Aortic smooth muscle cell (primary cell): ENCODE measurements at places on chromosomes 7 and 10. TPM values are rescaled to one million over a fixed set of nuclear protein-coding genes. Genes with fewer than 3 reads are reported as not detected.

TMEM106B gene
- total RNA-seq = 50.5 and 80.1 TPM in 2 replicates

MLXIPL gene
- under 0.01 TPM in 1 of 2 replicates, not detected in the other for total RNA-seq

PIK3CG gene
- total RNA-seq = 0.12 and 0.26 TPM in 2 replicates

GHRHR gene
- not detected in 2 replicates for total RNA-seq

ARMC3 gene
- under 0.01 TPM in 1 of 2 replicates, not detected in the other for total RNA-seq

SPDYE2 gene
- total RNA-seq = not detected in 2 replicates

TMEM225B gene
- 0.62 and 2.4 TPM in 2 replicates for total RNA-seq

CCL24 gene
- not detected in 2 replicates for total RNA-seq

CDH23 gene
- 0.12 and 0.26 TPM in 2 replicates for total RNA-seq

ENO4 gene
- 0.19 and 0.26 TPM in 2 replicates for total RNA-seq

ACSL5 gene
- total RNA-seq = 0.92 and 0.93 TPM in 2 replicates

ZPBP gene
- not detected in 2 replicates for total RNA-seq

CALML5 gene
- not detected in 2 replicates for total RNA-seq

TMEM26 gene
- 4.8 and 12.2 TPM in 2 replicates for total RNA-seq

OPTN gene
- 125 and 160 TPM in 2 replicates for total RNA-seq

CXCL12 gene
- 814 and 1,285 TPM in 2 replicates for total RNA-seq

PIP gene
- not detected in 2 replicates for total RNA-seq

SFTPA1 gene
- not detected in 2 replicates for total RNA-seq

CYP26A1 gene
- total RNA-seq = not detected in 2 replicates

CPXM2 gene
- 95.0 and 99.2 TPM in 2 replicates for total RNA-seq

LRMDA gene
- total RNA-seq = 4.6 and 7.8 TPM in 2 replicates

CLRN3 gene
- not detected in 2 replicates for total RNA-seq

GPR146 gene
- total RNA-seq = 0.68 and 0.79 TPM in 2 replicates

ADAM22 gene
- total RNA-seq = 0.40 and 0.50 TPM in 2 replicates

PRSS58 gene
- not detected in 2 replicates for total RNA-seq

INHBA gene
- total RNA-seq = 34.7 and 58.7 TPM in 2 replicates

LGI1 gene
- 0.12 and 0.26 TPM in 2 replicates for total RNA-seq

POU6F2 gene
- not detected in 2 replicates for total RNA-seq

INPP5F gene
- 16.0 and 17.7 TPM in 2 replicates for total RNA-seq

COL17A1 gene
- 1.3 and 1.4 TPM in 2 replicates for total RNA-seq

AKR1C2 gene
- 30.5 and 71.3 TPM in 2 replicates for total RNA-seq

SKAP2 gene
- 1.1 and 1.4 TPM in 2 replicates for total RNA-seq

ASZ1 gene
- total RNA-seq = not detected in 2 replicates

TRPV5 gene
- not detected in 2 replicates for total RNA-seq

SCIN gene
- total RNA-seq = under 0.01 and 0.25 TPM in 2 replicates

FFAR4 gene
- not detected in 2 replicates for total RNA-seq

TAS2R4 gene
- 0.99 and 1.2 TPM in 2 replicates for total RNA-seq

ABI1 gene
- 29.6 and 35.0 TPM in 2 replicates for total RNA-seq

ABCB8 gene
- total RNA-seq = 19.0 and 25.9 TPM in 2 replicates

CDHR3 gene
- 2.6 and 4.3 TPM in 2 replicates for total RNA-seq

PNLIPRP3 gene
- total RNA-seq = not detected in 2 replicates

ANKMY2 gene
- 20.2 and 26.5 TPM in 2 replicates for total RNA-seq

HOXA4 gene
- total RNA-seq = 0.12 and 0.13 TPM in 2 replicates

GTF2IRD2 gene
- total RNA-seq = 4.8 and 6.4 TPM in 2 replicates

FXYD4 gene
- not detected in 2 replicates for total RNA-seq

XPNPEP1 gene
- total RNA-seq = 247 and 252 TPM in 2 replicates

ZP3 gene
- total RNA-seq = 0.92 and 0.99 TPM in 2 replicates

LYZL1 gene
- total RNA-seq = not detected in 2 replicates

ADRA2A gene
- total RNA-seq = 0.81 and 4.2 TPM in 2 replicates
